Pulmonary artery endothelial cell (primary cell): ENCODE measurements at places on chromosomes 6 and 20. TPM values are rescaled to one million over a fixed set of nuclear protein-coding genes. Genes with fewer than 3 reads are reported as not detected.

- no peak for DNase-seq
These were observed 151.6 kb downstream of the SOBP start for GRCh38 chr6:107641500-107641941.

- DNase-seq, result no peak
These were observed 58.7 kb upstream of the MLN start for GRCh38 chr6:33862536-33862935.

GRCh38 chr20:63274381-63275228 is 2.0 kb downstream of the ARFGAP1 start:
- DNase-seq, result no peak

GRCh38 chr20:431012-431904 is 23.2 kb downstream of the RBCK1 start:
- peak; percentile 63 for DNase-seq

GRCh38 chr6:56399250-56399671 is 151.9 kb upstream of the COL21A1 start:
- DNase-seq, result no peak

The CLPSL1 gene
- not detected in 2 replicates for total RNA-seq

The TFEB gene
- total RNA-seq, result 3.8 and 4.4 TPM in 2 replicates

The ADGRB3 gene
- total RNA-seq, result not detected in 2 replicates

The SSTR4 gene
- not detected in 2 replicates for total RNA-seq

The PMEPA1 gene
- 3.7 and 4.7 TPM in 2 replicates for total RNA-seq

The TFAP2A gene
- total RNA-seq, result 0.78 and 2.1 TPM in 2 replicates
